ENCODE measurements at places on chromosomes 2 and 18.

DNA sequence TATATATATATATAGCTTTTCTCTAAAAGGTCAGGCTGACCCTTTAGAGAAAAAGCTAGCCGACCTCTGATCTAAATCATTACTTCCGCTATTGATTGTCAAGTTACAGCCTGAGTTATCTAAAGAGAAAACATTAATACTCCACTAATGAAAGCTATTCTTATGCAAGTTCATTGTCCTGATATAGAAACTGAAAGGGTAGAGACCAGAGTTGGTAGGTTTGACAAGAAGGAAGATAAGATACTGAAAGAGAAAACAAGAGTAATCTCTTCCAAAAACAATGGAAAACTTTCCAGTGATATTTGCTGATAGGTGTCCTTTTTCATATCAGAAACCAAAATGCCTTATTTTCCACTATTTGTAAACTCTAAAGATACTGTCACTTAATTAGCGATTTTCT, 62.8 kb upstream of the SLC39A10 start:
- no peak for DNase-seq

- no peak for DNase-seq
Measured at GRCh38 chr2:54969940-54970338, 80.3 kb downstream of the RTN4 start.

GRCh38 chr2:73385504-73386341, at the start of gene ALMS1:
Gene ALMS1 (plus strand): TSS chr2:73385836. CDS start chr2:73385869, 33 bp downstream.
- DNase-seq = peak; percentile 84

DNA sequence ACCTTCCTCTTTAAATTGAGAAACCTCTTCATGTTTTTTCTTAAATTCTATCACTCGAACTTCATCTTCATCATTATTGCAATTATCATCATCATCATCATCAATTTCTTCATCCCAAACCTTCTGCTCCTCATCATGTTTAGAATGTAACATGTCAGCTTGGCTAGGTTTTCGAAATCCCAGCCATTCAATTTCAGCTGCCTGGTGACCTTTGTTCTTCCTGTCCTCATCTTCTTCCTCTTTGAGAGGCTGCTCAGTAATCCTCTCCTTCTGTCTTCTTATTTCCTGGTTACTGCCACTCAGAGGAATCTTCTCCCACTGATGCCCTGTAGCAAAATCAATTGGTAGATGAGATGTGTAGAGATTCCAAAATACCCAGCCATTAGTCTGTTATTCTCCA, 4.2 kb downstream of the ERMN start:
- DNase-seq = no peak

DNA sequence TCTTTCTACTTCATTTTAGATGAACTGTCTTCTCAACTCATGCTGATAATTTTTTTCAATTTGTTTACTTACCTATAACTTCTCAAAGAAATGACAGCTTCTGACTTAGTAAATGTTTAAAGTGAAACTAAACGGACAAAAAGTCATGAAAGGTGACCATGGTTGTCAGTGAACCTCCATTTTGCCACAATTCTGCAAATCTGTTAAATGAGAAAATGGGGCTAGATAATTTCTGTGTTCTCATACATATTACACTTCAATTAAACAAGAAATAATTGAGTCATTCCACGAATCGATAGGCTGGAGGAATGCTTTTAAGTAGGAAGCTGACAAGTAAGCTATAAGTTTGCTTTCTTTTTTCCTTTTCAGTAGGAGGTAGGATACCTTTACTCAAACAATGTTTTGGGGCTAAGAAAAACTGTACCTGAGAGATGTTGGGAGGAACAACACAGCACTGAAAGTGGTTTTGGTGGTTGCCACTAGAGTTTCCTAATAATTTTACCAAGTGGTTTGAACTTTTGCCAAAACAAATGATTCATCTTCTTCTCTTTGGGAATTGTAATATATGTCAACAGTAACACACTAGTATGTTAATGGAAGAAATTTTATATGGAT, 17.1 kb downstream of the DYNAP start:
- no peak for DNase-seq

- no peak for DNase-seq
Measured at GRCh38 chr2:170985407-170985806, 56.4 kb downstream of the GORASP2 start.

- DNase-seq = no peak
Measured at GRCh38 chr2:66805016-66805865, 370.3 kb downstream of the MEIS1 start.

DNA sequence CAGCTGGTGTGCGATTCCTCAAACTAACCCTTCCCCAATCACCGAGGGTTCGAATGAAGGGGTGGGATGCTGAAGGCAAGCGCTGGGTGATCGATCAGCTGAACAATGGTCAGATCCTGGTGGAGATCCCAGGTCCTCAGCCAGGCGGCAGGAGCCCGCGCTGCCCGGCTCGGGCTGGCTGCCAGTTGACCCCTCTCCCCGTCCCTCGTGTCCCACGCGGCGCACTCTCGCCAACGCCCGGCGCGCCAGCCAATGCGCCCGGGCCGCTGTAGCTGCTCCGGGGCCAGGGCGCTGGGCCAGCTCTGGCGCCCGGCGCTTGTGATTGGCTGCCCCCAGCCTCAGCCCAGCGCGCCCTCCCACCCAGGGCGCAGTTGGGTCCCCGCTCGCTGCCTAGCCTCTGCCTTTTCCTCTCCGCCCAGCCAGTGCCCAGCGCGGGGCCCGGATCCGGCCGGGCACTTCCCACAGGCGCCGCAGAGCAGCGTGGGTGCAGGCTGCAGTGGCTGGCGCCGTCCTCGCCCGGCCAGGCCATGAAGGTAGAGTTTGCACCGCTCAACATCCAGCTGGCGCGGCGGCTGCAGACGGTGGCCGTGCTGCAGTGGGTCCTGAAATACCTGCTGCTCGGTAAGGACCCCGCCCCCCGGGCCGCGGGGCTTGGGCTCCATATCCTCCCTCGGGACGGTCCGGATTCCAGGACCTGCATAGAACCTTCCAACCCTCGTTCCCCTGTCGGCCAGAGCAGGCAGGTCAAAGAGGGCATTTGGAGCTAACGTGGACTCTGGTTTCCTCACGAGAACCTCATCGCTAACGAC, at the start of gene MOGAT1:
Gene MOGAT1, plus strand, starts transcription at position 400 of the 809 bp plus-strand sequence. Its CDS starts 128 bp downstream, at position 528.
- peak; percentile 46 for DNase-seq

GRCh38 chr2:3162442-3163077, 215.1 kb downstream of the EIPR1 start:
- no peak for DNase-seq

- DNase-seq = no peak
Measured at GRCh38 chr2:124283096-124283495, 258.0 kb downstream of the CNTNAP5 start.

DNA sequence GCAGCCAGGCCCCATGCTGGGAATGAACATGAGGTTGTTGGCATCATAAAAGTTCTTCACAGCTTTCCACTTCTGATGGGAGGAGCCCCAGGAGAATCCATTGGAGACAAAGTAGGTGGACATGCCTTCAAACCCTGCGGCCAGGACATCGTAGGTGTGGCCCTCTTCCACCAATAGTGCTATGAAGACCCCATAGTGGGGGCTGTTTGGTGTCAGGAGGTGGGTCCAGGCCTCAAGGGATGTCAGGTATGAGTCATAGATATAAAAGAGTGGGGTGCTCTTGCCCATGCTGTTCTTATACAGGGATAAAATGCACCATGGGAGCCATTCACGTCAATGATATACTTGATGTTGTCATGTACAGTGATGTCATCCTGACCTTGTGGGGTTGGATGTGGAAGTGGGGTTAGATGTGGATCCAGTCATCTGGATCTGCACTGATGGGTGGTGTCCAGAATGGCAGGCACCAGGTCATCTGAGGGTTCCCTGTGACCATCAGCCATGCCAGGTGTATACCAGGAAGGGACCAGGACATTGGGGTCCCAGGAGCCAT, 22.1 kb upstream of the MCM6 start:
- DNase-seq = no peak

- no peak for DNase-seq
Measured at GRCh38 chr18:6406910-6407470, 7.7 kb downstream of the L3MBTL4 start.

DNA sequence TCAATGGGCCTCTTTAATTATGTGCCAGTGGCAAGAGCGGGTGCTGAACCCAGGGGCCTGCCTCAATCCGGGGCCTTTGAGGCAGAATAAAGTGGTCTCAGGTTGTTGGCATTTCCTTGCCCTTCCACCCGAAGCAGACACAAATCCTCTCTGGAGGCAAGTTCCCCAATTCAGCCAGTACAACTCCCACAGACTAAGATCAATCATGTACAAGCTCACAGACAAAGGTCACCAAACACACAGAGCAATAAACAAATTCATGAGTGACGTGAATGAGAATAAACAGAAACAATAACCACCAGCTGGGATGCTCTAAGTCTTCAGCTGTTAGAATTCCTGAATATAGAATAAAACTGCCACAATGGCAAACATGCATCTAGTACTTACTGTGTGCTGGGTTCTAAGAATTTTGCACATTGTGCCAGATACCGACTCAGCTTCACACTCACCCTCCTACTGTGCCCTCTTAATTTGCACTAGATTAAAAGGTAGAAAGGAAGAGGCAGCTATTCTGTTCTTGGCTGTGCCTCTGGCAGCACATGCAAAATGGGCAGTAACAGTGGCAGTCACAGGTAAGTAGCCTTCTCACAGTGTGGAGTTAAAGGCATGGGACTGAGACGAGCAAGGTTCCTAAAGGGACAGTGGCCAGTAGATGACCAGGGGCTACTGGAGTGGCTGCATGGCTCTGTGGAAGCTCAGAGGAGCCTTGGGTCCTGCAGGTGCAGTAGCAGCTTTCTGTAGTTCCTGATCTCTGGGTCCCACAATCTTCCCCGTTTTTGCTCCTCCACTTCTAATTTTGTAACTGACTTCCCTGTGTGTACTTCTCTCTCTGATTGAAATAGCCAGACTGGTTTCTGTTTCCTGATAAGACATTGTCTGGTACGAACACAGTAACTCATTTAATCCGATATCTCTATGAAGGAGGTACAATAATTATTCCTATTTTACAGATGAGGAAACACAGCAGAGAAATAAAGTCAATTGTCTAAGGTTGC, 34.6 kb upstream of the IL1B start:
- DNase-seq = no peak

- DNase-seq = no peak
Measured at GRCh38 chr18:2984703-2985261, 28.2 kb downstream of the LPIN2 start.

DNA sequence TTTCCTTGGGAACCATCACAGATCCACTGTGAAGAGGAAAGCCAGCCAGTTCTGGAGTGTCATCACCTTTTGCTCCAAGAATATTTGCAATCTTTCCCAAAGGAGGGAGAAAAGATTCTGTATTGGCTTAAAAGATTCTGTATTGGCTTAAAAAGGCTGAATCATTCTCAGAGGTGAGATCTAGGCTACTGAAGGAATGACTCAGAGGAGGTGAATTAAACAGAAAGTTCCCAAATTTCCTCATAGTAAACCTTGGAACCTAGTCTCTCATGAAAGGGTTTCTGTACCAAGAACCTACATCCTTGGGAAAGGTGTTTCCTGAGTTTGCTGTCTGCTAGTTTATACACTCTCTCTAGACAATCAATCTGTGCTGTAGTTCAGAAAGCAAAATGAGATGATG, 34.1 kb upstream of the GRB14 start:
- no peak for DNase-seq

GRCh38 chr2:45922577-45922988, 271.1 kb downstream of the PRKCE start:
- no peak for DNase-seq

- no peak for DNase-seq
Measured at GRCh38 chr2:112876257-112876970, 34.6 kb upstream of the IL37 start.

DNA sequence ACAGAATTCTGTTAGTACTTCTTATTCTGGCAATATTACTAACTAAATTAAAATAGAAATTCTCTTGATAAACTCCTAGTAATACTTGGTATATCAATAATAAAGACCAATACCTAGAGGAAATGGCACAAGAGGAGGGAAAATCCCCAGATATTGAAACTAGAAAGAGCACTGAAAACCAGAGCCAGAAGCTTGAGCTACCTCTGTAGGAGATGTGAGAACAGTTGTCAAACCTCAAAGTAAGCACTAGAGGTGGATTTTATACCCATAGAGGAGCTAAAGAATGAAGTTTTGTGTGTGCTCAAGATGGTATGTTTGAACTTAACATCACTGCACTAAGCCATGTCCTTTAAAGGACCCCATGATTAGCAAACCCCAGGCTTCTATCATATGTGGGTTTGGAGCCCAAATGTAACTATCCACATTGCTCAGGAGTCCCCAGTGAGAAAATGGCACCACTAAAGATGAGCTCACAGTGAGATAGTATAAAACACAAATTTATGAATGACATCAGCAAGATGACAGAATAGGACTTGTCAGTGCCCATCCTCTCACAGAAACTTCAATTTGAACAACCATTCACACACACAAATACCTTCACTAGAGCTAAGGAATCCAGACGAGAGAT, 122.1 kb downstream of the PKP4 start:
- no peak for DNase-seq

- no peak for DNase-seq
Measured at GRCh38 chr2:217714287-217714751, 288.5 kb downstream of the TNS1 start.

GRCh38 chr18:46071653-46072375, at the start of gene PSTPIP2:
Gene PSTPIP2 (minus strand): TSS chr18:46072260. CDS start chr18:46072188, 72 bp downstream.
- DNase-seq = peak; percentile 75

DNA sequence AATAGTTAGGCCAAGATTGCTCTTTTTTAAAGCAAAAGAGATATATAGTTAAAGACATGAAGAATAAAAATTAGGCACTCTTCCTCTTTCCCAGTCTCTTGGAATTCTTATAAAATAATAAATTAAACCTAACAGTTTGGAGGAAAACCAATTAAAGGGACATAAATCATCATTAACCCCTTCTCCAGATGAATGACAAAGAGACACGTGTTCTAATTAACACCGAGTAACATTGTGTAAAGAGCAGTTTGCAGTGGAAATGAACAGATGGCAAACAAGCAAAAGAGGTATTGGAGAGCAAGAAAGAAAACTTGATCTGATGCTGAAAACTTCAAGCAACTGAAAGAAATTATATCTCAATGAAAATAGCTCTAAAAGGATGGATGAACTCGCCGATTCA, 48.4 kb downstream of the BCL2 start:
- DNase-seq = no peak

DNA sequence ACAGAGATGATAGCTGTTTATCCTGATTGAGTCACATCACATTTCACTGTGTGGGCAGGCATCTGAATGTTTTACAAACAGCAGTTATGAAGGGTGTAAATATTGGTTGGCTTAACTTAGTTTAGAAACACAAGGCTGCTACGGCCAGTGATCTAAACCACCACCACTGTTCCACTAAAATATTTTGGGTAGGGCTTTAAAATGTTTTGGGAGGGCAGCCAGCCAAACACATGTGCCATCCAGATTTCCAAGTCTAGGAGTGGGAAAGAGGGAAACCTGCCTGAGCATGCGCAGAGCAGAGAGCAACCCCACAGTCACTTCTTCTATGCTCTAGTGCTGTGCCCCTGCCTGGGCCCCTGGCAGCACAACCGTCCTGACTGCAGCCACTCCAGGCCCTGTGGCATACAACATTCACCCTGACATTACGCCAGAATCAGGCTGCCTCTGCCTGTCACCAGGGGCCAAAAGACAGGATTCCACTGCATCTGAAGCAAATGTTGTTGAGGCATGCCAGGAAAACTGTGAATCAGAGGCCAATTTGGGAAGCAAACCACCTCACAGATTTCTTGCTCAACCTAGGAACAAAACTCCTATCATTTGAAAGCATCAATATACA, 74.8 kb upstream of the COL5A2 start:
- DNase-seq = peak; percentile 40
